KBM-7 (cell line): ENCODE measurements at places on chromosomes 7 and 10.

- DNase-seq, result no peak
Measured at GRCh38 chr7:9030976-9031375, 597.6 kb downstream of the NXPH1 start.

- DNase-seq, result no peak
Measured at GRCh38 chr7:143002898-143003297, 24.0 kb downstream of the OR9A2 start.

DNA sequence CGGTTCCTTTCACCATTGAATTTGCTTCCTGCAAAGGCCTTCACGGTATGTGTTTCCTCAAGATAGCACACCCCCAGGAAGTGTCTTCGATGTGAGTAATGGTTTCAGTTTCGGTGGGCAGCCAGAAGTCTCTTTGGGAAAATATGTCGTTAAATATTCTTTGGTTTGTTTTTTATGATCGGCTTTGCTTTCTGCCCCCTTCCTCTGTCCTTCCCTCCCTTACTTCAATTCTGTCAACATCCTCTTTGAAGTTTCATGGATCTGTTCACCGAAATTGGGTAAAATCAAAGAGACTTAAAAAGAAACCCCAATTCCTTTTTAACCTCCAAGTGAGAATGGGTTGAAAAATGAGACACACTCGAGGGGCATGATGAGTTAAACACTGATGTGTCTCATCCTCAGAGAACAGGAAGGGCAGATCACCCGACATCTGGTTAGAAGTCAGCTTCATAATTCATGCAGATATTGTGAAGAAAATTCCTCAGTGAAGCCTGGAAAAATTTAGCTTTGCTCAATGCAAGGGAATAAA, 170.8 kb upstream of the HABP2 start:
- peak; percentile 65 for DNase-seq

- DNase-seq, result no peak
Measured at GRCh38 chr10:44400541-44400940, 15.6 kb upstream of the CXCL12 start.

- no peak for DNase-seq
Measured at GRCh38 chr10:359762-360161, 224.5 kb downstream of the ZMYND11 start.

DNA sequence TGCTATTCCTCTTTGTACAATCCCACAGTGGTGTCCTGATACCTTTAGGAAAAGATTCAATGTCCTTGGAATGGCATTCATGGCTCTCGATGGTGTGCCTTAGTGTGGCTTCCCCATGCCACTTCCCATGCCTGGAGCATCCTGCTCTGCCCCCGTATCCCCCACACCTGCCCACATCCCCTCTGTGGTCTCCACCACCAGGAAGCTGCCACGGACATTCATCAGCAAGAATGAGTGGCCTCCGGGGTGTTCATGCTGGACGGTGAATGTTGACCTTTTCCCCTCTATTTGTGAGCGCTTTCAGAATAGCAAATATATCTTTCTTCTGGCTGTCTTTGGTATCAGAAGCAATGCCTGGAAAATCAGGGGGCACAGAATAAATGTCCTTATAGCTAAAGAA, 262.0 kb upstream of the NRP1 start:
- DNase-seq, result no peak

- no peak for DNase-seq
Measured at GRCh38 chr10:133263674-133264073, 13.0 kb downstream of the ADAM8 start.

- DNase-seq, result no peak
Measured at GRCh38 chr7:157558875-157559595, 222.2 kb downstream of the DNAJB6 start.

DNA sequence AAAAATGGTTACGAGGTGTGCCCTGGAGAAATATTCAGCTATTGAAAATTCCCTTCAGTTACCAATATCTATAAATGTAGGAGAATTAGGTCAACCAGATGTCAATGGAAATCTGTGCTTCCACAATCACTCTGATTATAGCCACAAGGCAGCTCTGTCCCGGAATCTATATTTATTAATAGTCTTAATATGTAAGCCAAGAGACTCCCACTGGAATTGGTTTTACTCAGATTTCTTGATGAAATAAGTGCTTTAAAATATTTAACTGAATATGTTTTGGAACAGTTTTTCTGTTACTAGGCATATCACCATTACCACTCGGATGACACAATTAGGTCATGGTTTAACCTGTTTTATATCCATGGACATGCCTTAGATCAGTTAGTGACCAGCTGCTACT, 169.6 kb downstream of the POM121L12 start:
- no peak for DNase-seq

DNA sequence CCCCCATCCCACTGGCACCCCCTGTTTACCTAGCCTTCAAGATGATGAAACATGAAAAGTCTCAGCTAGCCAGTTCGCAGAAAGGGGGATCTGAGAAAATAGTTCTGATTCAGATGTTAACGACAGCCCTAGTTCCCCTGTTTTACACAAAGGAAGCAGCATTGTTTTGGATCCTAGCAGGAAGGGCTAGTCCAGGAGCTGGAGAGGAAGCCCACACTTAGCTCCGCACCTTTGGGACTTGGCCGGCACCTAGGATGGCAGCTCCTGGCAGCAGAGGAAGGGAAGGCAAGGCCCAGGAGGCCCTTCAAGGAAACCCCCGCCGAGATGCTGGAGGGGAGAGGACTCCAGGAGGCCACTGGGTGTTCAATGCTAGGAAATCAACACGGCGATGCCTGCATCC, 29.0 kb upstream of the MGMT start:
- no peak for DNase-seq

GRCh38 chr7:143013893-143014292, 13.0 kb downstream of the OR9A2 start:
- no peak for DNase-seq

DNA sequence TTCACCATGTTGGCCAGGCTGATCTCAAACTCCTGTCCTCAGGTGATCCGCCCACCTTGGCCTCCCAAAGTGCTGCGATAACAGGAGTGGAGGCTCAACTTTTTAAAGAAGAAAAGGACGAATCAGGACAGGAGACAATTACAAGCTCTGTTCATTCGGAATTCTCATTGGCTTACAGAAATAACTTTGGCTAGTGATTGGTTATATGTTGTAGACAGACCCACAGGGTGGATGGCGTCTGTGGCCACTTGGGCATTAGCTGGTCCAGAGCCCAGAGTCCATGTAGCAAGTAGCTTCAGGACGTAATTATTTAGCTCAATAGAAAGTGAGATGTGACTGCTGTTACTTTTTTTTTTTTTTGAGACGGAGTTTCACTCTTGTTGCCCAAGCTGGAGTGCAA, 160.5 kb upstream of the TNRC18 start:
- no peak for DNase-seq

- DNase-seq, result no peak
Measured at GRCh38 chr10:60453036-60453435, 63.4 kb upstream of the ANK3 start.

DNA sequence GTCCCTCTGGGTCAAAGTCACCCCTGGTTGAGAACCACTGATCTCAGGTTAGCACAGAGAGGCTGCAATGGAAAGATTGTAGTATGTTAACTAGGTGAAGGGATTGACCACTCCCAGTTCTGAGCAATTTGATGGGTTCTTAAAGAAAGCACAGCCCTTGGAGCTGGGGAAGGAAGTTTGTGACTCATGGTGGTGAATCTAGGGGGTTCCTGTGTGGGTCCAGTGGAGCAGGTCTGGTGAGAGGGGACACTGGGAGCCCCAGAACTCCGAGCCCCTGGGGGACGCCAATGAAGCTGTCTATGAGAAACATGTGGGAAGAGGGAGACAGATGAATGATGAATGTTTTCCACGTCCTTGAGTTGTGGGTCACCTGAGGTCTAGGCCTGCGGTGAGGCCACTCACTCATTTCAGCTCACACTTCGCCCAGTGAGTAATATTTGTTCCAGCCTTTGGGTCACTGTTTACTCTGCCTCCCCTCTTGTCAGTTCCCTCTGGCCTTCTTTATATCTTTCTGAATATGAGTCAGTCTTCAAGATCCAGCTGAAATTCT, 341.9 kb downstream of the LRMDA start:
- no peak for DNase-seq

GRCh38 chr7:68544851-68545250, 1053.4 kb upstream of the AUTS2 start:
- DNase-seq, result no peak

- no peak for DNase-seq
Measured at GRCh38 chr7:129790136-129790535, 162.6 kb downstream of the UBE2H start.

DNA sequence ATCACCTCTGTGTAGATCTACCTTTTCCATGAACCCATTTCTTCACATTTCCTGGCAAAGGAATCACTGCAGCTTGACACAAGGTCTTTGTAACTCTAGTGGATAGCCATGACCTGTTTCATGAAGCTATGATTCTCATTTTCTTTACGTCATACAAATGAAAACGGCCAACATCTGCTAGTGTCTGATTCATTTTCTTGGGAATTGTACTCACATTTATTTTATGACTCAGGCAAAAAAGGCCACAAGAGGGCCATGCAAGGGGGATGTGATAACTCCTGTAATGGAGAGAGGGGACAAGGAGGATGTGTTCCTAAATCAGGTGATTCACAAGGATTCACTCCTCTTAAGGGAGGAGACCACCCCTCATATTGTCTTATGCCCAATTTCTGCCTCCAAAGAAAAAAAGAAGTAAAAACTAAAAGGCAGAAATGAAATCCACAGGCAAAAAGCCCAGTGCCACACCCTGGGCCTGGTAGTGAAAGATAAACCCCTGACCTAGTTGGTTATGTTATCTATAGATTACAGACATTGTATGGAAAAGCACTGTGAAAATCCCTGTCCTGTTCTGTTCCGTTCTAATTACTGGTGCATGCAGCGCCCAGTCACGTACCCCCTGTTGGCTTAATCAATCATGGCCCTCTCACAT, 249.9 kb downstream of the IPMK start:
- no peak for DNase-seq

- DNase-seq, result no peak
Measured at GRCh38 chr7:108425714-108426275, 30.4 kb downstream of the NRCAM start.

GRCh38 chr10:61987537-61987936, 86.0 kb downstream of the ARID5B start:
- no peak for DNase-seq

GRCh38 chr10:22461891-22462290, 116.6 kb downstream of the SPAG6 start:
- DNase-seq, result no peak

GRCh38 chr10:123835575-123835974, 56.0 kb downstream of the CPXM2 start:
- no peak for DNase-seq

- DNase-seq, result no peak
Measured at GRCh38 chr7:155358066-155358947, 60.6 kb downstream of the INSIG1 start.
